HepG2 (cell line): ENCODE measurements at places on chromosomes 5 and 9.

GRCh38 chr9:83242066-83242465, 179.1 kb upstream of the RASEF start:
- DNase-seq, result no peak

- no peak for DNase-seq
Observed at GRCh38 chr9:106557996-106558667, 304.8 kb upstream of the ZNF462 start.

- no peak for DNase-seq
Observed at GRCh38 chr5:4777435-4777834, 362.7 kb upstream of the ADAMTS16 start.

- DNase-seq, result no peak
Observed at GRCh38 chr9:80843028-80843427, 846.3 kb downstream of the TLE1 start.

DNA sequence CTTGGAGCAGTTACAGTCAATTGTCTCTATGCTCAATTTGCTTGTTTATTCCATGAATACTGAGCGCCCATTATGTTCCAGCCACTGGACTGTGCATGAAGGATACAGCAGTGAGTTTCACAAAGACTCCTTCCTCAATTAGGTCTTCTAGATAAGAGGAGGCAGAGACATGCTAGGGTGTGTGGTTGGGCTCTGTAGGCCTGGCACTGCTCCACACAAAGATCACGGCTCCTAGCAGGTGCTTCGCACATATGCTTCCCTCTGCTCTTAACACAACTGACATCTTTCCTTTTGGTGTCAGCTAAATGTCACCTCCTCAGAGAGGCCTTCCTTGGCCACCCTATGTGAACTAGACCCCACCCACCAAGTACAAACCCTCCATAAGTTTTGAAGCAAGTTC, 10.9 kb downstream of the IL12B start:
- no peak for DNase-seq

GRCh38 chr5:78754655-78755054, 106.1 kb upstream of the LHFPL2 start:
- DNase-seq, result no peak

DNA sequence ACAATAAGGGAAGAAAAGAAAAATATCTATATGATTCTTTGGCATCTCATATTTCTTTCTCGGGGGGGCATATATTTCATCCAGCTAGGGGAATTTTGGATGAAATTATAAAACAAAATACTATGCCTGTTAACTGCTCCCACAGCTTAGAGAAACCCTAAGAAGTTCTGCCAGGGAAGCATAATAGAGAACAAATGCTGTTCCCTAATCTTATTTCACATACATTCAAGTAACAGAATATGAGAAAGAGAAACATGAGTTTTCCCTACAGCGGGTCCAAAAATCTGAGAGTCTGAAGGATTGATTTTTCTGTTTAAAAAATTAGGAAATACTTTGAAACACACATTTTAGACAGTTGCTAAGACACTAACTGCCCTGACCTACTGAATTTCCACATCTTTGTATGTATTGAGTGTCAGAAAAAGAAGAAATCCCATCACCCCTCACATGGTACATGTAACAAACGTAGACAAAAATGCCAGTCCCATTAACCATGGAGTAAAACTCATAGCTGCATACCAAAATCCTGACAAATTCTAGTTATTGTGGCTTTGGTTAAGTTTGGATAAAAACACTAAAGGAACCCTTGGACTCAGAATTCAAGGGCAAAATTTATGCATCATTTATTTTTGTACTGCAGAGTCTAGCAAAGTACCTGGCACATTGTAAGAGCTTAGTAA, 620.2 kb upstream of the DMAC1 start:
- DNase-seq, result no peak

DNA sequence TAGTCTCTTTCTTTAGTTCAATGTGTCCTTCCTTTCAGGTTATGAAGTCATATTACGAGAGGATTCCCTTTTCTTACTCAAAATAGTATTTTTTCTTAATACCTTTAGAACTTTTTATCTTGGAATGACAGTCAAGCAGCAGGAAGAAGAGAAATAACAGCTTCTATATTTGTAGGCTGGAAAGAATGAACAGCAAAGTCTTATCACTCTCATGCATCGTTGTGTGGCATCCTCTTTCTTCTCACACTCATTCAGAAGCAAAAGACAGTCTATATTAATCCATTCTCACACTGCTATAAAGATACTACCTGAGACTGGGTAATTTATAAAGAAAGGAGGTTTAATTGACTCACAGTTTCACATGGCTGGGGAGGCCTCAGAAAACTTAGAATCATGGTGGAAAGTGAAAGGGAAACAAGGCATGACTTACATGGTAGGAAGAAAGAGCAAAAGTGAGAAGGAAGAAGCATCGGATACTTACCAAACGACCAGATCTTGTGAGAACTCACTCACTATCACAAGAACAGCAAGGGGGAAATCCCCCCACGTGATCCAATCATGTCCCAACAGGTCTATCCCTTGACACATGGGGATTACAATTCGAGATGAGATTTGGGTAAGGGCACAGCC, 1646.1 kb upstream of the CDH6 start:
- DNase-seq, result no peak

DNA sequence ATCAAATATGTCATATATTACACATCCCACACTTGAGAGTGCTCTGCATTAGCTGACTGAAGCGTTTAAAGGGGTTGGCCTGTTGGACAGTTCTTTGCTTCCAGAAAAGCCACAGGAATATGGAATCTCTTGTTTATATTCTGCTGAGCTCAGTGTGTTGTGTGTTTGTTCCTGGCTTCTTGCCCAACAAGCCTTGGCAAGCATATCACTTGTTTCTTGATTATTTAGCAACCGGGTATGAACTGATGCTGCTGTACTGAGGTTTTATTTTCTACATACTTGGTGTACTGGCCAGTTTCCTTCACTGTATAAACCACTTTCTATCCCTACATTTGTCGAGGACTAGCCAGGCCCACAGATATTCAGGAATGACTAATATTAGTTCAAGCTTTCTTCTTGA, 378.9 kb downstream of the KCTD16 start:
- DNase-seq, result no peak

DNA sequence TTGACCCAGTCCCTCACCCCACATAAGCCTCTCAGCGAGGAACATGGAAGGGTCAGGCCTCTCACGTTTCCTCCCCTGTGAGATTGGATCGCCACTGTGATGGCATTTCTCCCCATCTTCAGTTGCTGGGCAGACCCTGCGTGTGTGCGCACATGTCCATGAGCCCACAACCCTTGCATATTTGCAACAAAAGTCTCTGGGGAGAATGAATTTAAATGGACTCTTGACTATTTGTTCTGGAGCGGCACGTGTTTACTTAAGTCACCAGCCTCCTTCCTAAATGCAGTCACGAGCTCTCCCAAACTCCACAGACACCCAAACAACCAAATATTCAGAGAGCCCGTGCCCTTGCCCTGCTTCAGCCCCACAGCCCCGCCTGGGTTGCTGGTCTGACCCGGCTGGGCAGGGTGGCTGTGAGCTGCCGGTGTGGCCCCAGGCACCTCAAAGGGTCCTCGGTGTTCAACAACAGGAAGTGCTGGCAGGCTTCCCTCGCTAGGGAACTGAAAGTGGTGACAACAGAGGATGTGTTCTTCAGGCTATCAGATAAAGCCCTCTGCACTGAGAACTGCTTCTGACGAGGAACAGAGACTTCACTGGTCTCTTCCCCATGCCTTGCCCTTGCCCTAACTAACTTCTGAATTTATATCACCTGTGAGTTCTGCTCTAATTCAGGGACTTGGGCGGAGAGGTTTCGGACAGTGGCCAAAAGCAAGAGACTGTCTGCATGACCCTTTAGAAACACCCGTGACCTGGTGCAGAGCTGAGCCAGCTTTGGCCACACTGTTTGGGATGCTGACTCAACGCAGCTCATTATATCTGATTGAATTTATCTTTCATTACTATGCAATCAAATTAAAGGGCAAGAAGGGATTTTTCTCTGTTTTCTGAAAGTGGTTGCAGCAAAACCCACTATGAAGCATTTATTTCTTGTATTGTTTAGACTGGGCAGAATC, 19.2 kb upstream of the CD180 start:
- peak; percentile 71 for DNase-seq

- no peak for DNase-seq
Observed at GRCh38 chr5:111999286-111999685, 242.3 kb upstream of the NREP start.

- DNase-seq, result no peak
Observed at GRCh38 chr9:7802666-7803065, 3.1 kb upstream of the DMAC1 start.

DNA sequence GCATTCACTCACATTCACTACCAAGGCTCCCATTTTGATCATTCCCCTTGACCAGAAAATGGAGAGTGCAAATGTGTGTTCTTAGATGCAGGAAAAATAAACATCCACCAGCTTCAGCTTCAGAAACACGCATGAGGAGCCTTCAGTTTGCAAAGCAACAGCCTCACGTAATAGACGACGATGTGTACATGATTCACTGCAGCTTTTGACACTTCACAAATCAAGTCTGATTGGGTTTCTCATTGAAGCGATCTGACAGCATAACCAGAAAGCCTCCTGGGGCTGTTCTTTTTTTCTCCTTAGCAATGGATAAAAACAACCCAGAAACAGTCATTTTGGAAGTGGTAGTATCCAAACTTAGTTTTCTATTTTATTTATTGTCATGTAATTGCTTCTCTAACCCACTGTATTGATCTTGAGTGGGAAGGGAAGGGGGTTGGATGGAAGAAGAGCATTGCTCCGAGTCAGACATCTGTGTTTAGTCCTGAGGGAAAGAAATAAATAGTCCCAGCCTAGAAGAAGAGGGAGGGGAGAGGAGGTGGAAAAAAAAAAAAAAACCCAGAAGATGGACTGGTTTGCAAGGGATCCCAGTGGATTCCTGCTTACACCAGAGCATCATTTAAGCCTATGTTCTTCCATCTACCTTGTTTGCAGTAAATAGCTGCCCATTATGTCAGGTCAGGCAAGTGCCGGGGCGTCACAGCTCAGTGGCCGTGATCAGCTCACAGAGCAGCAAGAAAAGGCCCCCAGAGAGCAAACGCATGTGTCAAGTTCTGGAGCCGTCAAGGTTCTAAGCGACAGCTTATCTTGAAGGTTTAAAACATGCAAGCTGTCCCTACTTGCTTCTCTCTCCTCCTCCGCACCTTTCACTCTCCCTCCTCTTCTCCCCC, 190.2 kb upstream of the SNX2 start:
- DNase-seq, result no peak

DNA sequence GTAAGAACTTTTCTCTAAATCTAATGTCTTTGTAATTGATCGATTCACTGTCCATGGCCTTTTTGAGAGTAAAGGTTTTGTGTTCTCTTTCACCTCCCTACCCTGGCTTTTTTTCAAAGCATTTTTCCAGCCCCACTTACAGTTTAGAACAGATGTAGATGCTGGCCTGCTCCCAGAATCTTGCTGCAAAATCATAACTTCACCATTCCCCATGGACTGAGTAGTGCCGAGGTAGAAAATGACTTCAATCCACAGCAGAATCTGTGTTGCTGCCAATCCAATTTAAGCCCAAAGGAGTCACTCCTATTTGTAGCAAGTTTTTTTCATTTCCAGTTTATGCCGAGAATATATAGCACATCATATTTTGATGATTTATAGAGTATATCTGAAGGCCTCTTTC, 46.5 kb upstream of the CEMIP2 start:
- DNase-seq, result no peak

- no peak for DNase-seq
Observed at GRCh38 chr5:674630-675011, 18.5 kb downstream of the TPPP start.

- DNase-seq, result peak; percentile 17
Observed at GRCh38 chr5:129664336-129664937, 83.5 kb upstream of the MINAR2 start.

GRCh38 chr5:82386576-82386975, 108.4 kb upstream of the RPS23 start:
- DNase-seq, result no peak

- no peak for DNase-seq
Observed at GRCh38 chr5:149341876-149342275, 3.4 kb upstream of the GRPEL2 start.

DNA sequence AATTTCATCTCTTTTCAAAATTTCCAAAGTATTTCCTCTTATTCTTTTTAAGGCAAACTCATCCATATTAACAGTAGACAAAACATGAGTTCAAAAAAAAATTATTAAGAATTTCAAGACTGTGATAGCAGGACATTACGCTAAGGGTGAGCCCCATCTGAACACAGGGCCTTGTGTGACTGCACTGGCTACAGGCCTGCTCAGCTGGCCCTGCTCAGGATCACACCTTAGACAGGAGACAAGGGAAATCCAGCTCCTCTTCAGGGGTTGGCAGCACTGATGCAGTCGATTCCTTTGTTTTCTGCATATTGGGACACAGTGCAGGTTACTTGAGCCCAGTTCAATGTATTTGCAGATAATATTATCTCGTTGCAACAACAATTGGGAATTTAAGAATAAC, 444.7 kb downstream of the PLK2 start:
- DNase-seq, result no peak

GRCh38 chr9:32839013-32839885, 55.9 kb downstream of the TMEM215 start:
- DNase-seq, result no peak

DNA sequence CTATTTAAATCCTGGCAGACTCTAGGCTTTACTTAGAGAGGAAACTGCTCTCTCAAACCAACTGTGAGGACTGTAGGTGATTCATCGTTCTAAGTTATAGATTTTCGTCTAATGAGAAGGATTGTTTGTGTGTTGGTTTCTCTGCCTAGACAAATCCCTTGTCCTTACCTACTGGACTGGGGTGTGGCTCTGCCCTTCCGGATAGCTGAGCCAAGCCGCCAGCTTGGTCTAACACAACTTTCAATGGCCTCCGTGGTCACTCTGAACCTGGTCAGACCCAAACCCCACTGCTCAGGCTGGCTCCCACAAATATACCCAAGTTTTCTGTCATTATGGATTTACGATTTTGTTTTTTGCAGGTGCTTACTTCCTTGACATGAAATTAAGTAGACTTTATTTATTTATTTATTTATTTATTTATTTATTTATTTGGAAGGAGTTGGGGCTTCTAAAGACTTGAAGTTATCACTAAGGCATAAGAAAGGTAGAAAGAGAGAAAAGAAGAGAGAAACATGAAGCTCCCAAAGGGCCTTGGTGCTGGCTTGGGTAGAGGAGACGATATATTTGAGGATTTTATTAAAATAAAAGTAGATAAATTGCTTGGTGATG, 19.0 kb downstream of the CARTPT start:
- DNase-seq, result no peak

DNA sequence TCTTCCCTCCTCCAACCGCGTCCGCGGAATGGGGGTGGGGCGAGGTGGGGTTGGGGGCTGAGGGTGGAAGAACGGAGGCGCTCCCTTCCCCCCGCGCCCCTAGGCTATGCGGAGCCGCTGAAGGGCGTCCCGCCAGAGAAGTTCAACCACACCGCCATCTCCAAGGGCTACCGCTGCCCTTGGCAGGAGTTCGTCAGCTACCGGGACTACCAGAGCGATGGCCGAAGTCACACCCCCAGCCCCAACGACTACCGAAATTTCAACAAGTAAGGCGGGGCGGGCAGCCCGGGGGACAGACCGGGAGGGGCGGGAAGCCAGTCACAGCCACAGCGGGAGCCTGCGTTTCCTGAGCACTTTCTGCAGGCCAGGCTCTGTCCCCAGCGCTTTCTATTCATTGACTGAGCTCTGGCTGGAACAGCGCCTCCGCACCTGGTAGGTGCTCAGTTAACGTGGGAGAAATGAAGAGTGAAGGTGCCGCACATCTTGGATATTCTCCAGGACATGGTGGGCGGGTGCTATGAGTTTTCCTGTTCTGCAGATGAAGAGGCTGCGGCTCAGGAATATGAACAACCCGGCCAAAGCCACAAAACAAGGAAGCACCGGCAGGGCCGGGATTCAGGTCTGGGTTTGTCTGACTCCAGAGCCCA, 11.3 kb downstream of the MYOZ3 start:
- DNase-seq, result no peak

GRCh38 chr9:18478501-18479361, 4.8 kb downstream of the ADAMTSL1 start:
- no peak for DNase-seq
